OCI-LY7 (cell line): ENCODE measurements at places on chromosomes 4 and X. TPM values are rescaled to one million over a fixed set of nuclear protein-coding genes. Genes with fewer than 3 reads are reported as not detected.

CXCL5 gene
- not detected in 2 replicates for total RNA-seq

TCEAL9 gene
- total RNA-seq: not detected in 2 replicates

ERAS gene
- 0.30 TPM in 1 of 2 replicates, not detected in the other for total RNA-seq

KCND1 gene
- total RNA-seq: 8.8 and 13.6 TPM in 2 replicates

OTC gene
- not detected in 2 replicates for total RNA-seq

KDR gene
- not detected in 2 replicates for total RNA-seq

SRPX2 gene
- not detected in 2 replicates for total RNA-seq

FHL1 gene
- total RNA-seq: 1.4 and 2.2 TPM in 2 replicates

ABLIM2 gene
- total RNA-seq: 0.72 TPM in 1 of 2 replicates, not detected in the other

EDA gene
- total RNA-seq: 3.2 and 3.9 TPM in 2 replicates

SULT1E1 gene
- not detected in 2 replicates for total RNA-seq

ZNF595 gene
- 1.6 and 1.8 TPM in 2 replicates for total RNA-seq

CXorf38 gene
- 15.9 and 18.7 TPM in 2 replicates for total RNA-seq

TLR6 gene
- total RNA-seq: 7.1 and 9.2 TPM in 2 replicates

CYBB gene
- total RNA-seq: 29.8 and 38.3 TPM in 2 replicates

ARX gene
- 0.11 TPM in 1 of 2 replicates, not detected in the other for total RNA-seq

NPY5R gene
- not detected in 2 replicates for total RNA-seq

RBM46 gene
- not detected in 2 replicates for total RNA-seq

WAS gene
- 87.0 and 89.7 TPM in 2 replicates for total RNA-seq

CCDC149 gene
- not detected in 2 replicates for total RNA-seq

GAGE12F gene
- total RNA-seq: not detected in 2 replicates

TCEAL6 gene
- total RNA-seq: not detected in 2 replicates

PLXNB3 gene
- total RNA-seq: not detected in 2 replicates

PNMA6F gene
- total RNA-seq: not detected in 2 replicates

SLC9B2 gene
- total RNA-seq: 36.5 and 38.5 TPM in 2 replicates

CNGA1 gene
- total RNA-seq: not detected in 2 replicates

MAP9 gene
- 13.4 and 13.8 TPM in 2 replicates for total RNA-seq

KLHL13 gene
- not detected in 2 replicates for total RNA-seq

NLGN3 gene
- total RNA-seq: 1.3 and 1.7 TPM in 2 replicates

TMSB15C gene
- total RNA-seq: 9.0 and 10.6 TPM in 2 replicates

NAA11 gene
- total RNA-seq: not detected in 2 replicates
